Neural progenitor cell (in vitro differentiated cells): ENCODE measurements at places on chromosomes 2 and 18.
A peak's percentile ranks its signal among the peaks of the same experiment; 100 is the strongest.

- H3K4me3 ChIP-seq: no peak overlapping the region
- H3K4me1 ChIP-seq: no peaks in the 10 kb centered on the region
- no peaks in the 10 kb centered on the region for H3K36me3 ChIP-seq
- H3K27me3 ChIP-seq: no peaks in the 10 kb centered on the region
Observed at GRCh38 chr2:206937555-206937954, 1.8 kb upstream of the CPO start.

GRCh38 chr2:213101692-213102460, 49.5 kb downstream of the IKZF2 start:
- H3K4me3 ChIP-seq: no peak overlapping the region
- no peaks in the 10 kb centered on the region for H3K27me3 ChIP-seq
- H3K4me1 ChIP-seq: peaks cover 14% of the 10 kb centered on the region
- H3K36me3 ChIP-seq: no peaks in the 10 kb centered on the region
- H3K27ac ChIP-seq: no peak overlapping the region

GRCh38 chr2:169877398-169877797, 50.1 kb downstream of the UBR3 start:
- H3K27ac ChIP-seq: no peak overlapping the region
- H3K36me3 ChIP-seq: no peaks in the 10 kb centered on the region
- no peaks in the 10 kb centered on the region for H3K4me1 ChIP-seq
- DNase-seq: no peak
- no peak overlapping the region for H3K4me3 ChIP-seq

GRCh38 chr2:96151595-96152303, 6.5 kb upstream of the DUSP2 start:
- peaks cover 24% of the 10 kb centered on the region for H3K4me1 ChIP-seq
- no peak overlapping the region for H3K4me3 ChIP-seq

GRCh38 chr2:113705982-113706523, 50.4 kb downstream of the SLC35F5 start:
- H3K4me1 ChIP-seq: no peaks in the 10 kb centered on the region
- no peaks in the 10 kb centered on the region for H3K27me3 ChIP-seq
- H3K4me3 ChIP-seq: no peak overlapping the region
- H3K36me3 ChIP-seq: no peaks in the 10 kb centered on the region
- DNase-seq: no peak

- peaks cover 26% of the 10 kb centered on the region for H3K4me1 ChIP-seq
- no peaks in the 10 kb centered on the region for H3K36me3 ChIP-seq
- no peak overlapping the region for H3K27ac ChIP-seq
- no peaks in the 10 kb centered on the region for H3K27me3 ChIP-seq
- H3K4me3 ChIP-seq: no peak overlapping the region
Observed at GRCh38 chr2:64655873-64656272, 2.2 kb upstream of the SERTAD2 start.

- H3K4me1 ChIP-seq: no peaks in the 10 kb centered on the region
- H3K36me3 ChIP-seq: no peaks in the 10 kb centered on the region
- H3K4me3 ChIP-seq: no peak overlapping the region
- H3K27ac ChIP-seq: no peak overlapping the region
- no peak for DNase-seq
Observed at GRCh38 chr2:59791004-59791618, 762.3 kb downstream of the BCL11A start.

DNA sequence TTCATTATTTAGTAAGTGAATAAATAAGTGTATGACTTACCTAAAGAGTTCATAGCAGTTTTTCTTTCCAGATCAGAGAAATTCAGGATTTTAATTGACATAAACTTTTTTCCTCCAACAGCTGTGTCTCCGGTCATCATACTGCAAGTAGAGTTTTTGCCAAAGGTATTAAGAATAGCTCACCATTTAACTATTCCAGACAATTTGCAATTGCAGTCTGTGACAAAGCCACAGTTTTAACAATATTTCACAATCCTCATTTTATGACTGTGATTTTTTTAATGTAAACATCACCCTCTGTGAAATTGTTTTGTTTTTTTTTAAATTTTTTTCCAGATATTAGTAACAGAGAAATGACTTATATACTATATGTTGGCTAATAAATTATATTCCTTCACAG, 199.1 kb downstream of the TRIB2 start:
- no peaks in the 10 kb centered on the region for H3K36me3 ChIP-seq
- no peaks in the 10 kb centered on the region for H3K4me1 ChIP-seq
- no peaks in the 10 kb centered on the region for H3K27me3 ChIP-seq
- no peak overlapping the region for H3K27ac ChIP-seq
- DNase-seq: no peak

- peak; percentile 53 for DNase-seq
- no peaks in the 10 kb centered on the region for H3K36me3 ChIP-seq
- H3K27me3 ChIP-seq: no peaks in the 10 kb centered on the region
- H3K4me1 ChIP-seq: no peaks in the 10 kb centered on the region
- no peak overlapping the region for H3K27ac ChIP-seq
Observed at GRCh38 chr2:9984217-9984739, 32.8 kb downstream of the GRHL1 start.

GRCh38 chr2:99140860-99141109, 722 bp upstream of the C2orf15 start:
- H3K4me1 ChIP-seq: peaks cover 12% of the 10 kb centered on the region
- H3K4me3 ChIP-seq: peak overlapping the region; percentile 79
- no peaks in the 10 kb centered on the region for H3K36me3 ChIP-seq
- H3K27ac ChIP-seq: no peak overlapping the region
- H3K27me3 ChIP-seq: peaks cover 10% of the 10 kb centered on the region

GRCh38 chr2:48148841-48149430, 242.6 kb upstream of the FBXO11 start:
- H3K27ac ChIP-seq: no peak overlapping the region
- no peak overlapping the region for H3K4me3 ChIP-seq
- DNase-seq: no peak
- H3K27me3 ChIP-seq: no peaks in the 10 kb centered on the region
- no peaks in the 10 kb centered on the region for H3K36me3 ChIP-seq
- no peaks in the 10 kb centered on the region for H3K4me1 ChIP-seq

DNA sequence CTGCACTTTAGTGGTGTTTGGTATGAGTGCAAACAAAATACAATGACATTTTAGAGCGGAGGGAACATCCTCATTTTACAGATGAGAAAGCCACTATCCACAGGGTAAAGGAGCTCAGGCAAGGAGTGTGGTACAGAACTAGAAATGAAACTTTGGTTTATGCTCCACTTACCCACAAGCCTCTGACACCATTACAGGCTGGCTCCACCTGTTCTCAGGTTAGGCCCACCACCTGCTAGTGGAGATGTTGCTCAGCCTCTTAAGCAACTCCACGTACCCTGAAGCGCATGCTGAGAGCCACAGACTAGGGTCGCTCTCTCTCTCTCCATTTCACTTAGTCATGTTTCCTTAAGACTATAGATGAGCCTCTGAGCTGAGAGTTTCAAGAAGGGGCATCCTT, 130.0 kb downstream of the MBD2 start:
- H3K4me1 ChIP-seq: peaks cover 9% of the 10 kb centered on the region
- no peaks in the 10 kb centered on the region for H3K36me3 ChIP-seq
- H3K27me3 ChIP-seq: no peaks in the 10 kb centered on the region
- no peak overlapping the region for H3K4me3 ChIP-seq

DNA sequence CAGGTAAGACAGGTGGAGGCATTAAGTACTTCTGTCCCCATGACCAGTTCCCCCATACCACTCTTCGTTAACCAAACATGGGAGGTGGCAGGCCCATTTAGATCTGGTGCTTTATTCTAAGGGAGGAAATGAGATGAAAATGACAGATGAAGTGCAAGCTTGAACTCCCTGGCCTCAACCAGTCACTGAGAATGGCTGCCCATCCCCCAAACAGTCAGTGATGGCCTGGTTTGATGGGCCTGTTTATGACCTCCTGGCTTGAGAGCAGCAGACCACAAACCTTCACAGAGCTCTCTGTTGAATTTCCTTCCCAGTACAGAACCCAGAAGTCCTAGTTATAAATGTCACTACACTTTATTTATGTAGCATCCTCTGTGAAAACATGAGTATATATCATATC, 31.1 kb downstream of the EPAS1 start:
- H3K36me3 ChIP-seq: no peaks in the 10 kb centered on the region
- H3K27me3 ChIP-seq: no peaks in the 10 kb centered on the region
- no peak for DNase-seq
- H3K4me3 ChIP-seq: no peak overlapping the region
- H3K27ac ChIP-seq: no peak overlapping the region

DNA sequence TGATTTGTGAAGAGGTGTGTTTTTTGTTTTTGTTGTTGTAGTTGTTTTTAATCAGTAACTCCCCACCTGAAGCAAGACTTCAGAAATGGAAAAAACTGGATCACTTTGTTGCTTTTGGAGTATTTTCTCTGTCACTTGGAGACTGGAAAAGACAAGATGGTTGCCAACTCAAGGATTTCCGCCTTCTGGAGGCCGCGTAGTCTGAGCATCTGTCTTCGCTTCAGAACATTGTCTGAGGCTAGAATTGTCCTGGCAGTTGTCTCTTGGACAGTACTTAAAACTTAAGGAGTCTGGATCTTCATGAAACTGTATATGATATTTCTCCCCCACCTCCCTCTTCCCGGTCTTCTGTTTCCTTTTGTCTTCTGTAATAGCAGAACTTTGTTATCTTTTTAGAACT, 67.7 kb downstream of the ARHGAP28 start:
- no peaks in the 10 kb centered on the region for H3K4me1 ChIP-seq
- H3K27ac ChIP-seq: no peak overlapping the region
- DNase-seq: no peak
- H3K27me3 ChIP-seq: no peaks in the 10 kb centered on the region
- no peak overlapping the region for H3K4me3 ChIP-seq

GRCh38 chr2:180873219-180873618, 107.2 kb upstream of the UBE2E3 start:
- H3K4me3 ChIP-seq: no peak overlapping the region
- no peak for DNase-seq
- H3K4me1 ChIP-seq: no peaks in the 10 kb centered on the region

DNA sequence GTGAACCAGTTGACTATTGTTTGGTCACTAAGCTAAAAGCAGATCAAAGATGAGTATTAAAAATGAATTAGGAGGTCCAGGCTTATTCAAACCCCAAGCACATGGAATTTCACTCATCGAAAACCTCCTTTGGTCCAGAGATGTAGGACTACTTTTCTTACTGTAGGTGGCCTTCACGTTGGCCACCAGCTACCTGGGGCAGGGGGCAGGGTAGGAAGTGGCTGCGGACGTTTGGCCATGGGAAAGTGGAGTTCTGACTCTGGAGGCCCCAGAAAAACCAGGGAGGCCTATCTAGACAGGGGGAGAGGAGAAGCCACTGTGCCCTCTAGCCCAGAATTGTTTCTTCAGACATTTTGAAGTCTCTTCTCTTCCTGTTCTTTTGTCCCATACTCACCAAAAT, 31.8 kb upstream of the CABLES1 start:
- H3K27me3 ChIP-seq: no peaks in the 10 kb centered on the region
- DNase-seq: no peak
- H3K4me1 ChIP-seq: no peaks in the 10 kb centered on the region
- H3K4me3 ChIP-seq: no peak overlapping the region

GRCh38 chr18:26869640-26870039, 4.1 kb upstream of the AQP4 start:
- DNase-seq: no peak
- no peaks in the 10 kb centered on the region for H3K36me3 ChIP-seq
- H3K27ac ChIP-seq: no peak overlapping the region
- no peak overlapping the region for H3K4me3 ChIP-seq

DNA sequence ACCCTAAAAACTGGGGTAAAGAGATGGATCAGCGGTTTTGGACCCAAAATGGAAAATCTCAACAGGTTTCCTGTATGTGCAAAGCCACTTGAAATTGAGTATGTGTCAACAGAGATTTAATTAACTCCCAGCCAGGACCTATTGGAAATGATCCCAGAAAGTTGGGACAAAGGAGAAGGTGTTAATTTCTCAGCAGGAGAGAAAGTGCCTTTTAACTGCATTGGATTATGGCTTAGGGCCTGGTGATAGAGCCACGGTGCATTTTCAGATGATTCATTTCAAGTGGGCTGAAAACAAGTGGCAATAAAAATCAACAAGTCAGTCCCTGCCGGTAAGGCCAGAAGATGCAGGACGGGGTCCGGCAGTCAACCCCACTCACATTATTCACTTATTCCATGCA, 80.2 kb upstream of the BCL11A start:
- H3K4me1 ChIP-seq: no peaks in the 10 kb centered on the region
- no peak overlapping the region for H3K4me3 ChIP-seq

- H3K36me3 ChIP-seq: no peaks in the 10 kb centered on the region
- DNase-seq: no peak
- H3K27ac ChIP-seq: no peak overlapping the region
- peaks cover 22% of the 10 kb centered on the region for H3K4me1 ChIP-seq
Observed at GRCh38 chr2:16142383-16143361, 202.3 kb downstream of the MYCN start.

GRCh38 chr2:151111599-151112278, 149.9 kb downstream of the RBM43 start:
- H3K27ac ChIP-seq: no peak overlapping the region
- H3K4me3 ChIP-seq: no peak overlapping the region
- no peaks in the 10 kb centered on the region for H3K4me1 ChIP-seq

DNA sequence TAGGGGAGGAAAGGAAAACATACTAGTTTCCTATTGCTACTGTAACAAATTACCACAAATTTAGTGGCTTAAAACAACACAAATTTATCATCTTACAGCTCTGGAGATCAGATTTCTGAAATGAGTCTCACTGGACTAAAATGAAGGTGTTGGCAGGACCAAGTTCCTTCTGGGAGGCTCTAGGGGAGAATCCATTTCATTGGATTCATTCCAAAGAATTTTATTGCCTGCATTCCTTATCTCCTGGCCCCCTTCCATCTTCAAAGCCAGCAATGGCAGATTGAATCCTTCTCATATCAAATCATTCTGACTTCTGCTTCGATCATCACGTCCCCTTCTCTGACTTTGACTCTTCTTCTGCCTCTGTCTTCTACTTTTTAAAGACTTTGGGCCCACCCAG, 250.9 kb downstream of the IRS1 start:
- no peak overlapping the region for H3K4me3 ChIP-seq
- H3K27ac ChIP-seq: no peak overlapping the region
- no peaks in the 10 kb centered on the region for H3K36me3 ChIP-seq
- no peaks in the 10 kb centered on the region for H3K4me1 ChIP-seq
- DNase-seq: no peak

- H3K4me3 ChIP-seq: no peak overlapping the region
- no peaks in the 10 kb centered on the region for H3K36me3 ChIP-seq
- H3K27ac ChIP-seq: no peak overlapping the region
- no peaks in the 10 kb centered on the region for H3K27me3 ChIP-seq
Observed at GRCh38 chr2:105330681-105331375, 1.3 kb upstream of the TGFBRAP1 start.

DNA sequence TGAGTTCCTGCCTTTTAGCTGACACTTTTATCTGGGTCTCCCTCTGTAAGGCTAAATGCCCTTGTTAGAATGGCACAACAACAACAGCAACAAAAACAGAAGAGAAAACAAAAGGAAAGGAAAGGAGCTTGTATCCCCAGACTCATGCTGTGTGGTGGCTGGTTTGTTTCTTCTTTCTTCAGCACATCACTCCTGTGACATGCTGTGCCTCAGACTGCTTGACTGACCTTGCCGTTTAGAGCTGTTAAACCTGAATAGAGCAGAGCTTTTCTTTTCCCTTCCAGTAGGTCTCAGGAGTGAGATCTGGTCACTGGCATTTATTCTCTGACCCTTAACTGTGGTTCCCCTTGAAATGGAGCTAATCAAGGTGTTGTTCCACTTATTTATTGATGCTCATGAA, 18.9 kb downstream of the GALNT13 start:
- no peaks in the 10 kb centered on the region for H3K27me3 ChIP-seq
- H3K27ac ChIP-seq: no peak overlapping the region
- H3K4me1 ChIP-seq: no peaks in the 10 kb centered on the region
